ENCODE measurements at places on chromosomes 5 and 9.

DNA sequence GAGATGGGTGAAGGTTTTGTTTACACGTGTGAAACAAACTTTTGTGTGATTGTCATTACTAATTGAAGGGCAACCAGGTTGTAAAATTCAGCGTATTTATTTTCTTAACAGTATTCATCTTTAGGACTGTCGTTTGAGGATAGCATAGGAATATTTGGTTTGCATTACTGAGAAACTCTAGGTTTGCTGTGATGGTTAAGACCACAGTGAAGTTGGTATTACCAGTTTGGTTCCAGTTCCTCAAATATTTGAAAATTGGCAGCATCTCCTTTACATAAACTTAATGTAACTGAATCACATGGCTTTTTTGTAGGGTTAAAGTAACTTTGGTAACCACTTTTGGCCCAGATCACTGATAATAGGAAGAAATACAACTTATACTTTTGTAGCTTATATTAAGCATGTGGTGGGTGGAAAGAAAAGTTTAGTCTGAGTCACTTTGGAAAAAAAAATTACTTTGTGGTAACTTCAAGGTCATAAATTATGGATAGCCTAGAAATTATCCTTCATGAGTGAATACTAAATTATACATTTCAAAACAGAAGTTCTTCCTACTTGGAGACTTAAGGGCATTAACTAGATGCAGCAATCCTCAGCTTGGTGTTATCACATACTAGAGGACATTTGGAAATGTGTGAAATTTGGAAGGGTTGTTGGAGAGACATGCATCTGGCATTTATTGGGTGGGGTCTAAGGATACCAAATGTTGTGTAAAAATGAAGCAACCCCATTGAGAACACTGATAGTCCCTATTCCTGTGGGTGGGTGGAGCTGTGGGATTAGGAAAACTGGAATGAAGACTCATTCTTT lies 33.9 kb downstream of the G3BP1 start:
- peak; percentile 91 for DNase-seq

- DNase-seq = peak; percentile 62
Measured at GRCh38 chr5:160824301-160825001, 27.6 kb downstream of the ATP10B start.

- DNase-seq = no peak
Measured at GRCh38 chr5:95110118-95110517, 174.8 kb downstream of the MCTP1 start.

GRCh38 chr5:64978546-64978945 lies 209.8 kb downstream of the CWC27 start:
- no peak for DNase-seq

- no peak for DNase-seq
Measured at GRCh38 chr5:7364226-7364875, 31.6 kb upstream of the ADCY2 start.

- no peak for DNase-seq
Measured at GRCh38 chr5:645421-645820, 33.3 kb downstream of the CEP72 start.

All from inflammatory macrophage treated with lipopolysaccharide for 1 hour (primary cell).